ENCODE measurements at places on chromosomes 6 and 20.

- no peak for DNase-seq
Observed at GRCh38 chr6:131575834-131576478, 2.9 kb downstream of the ARG1 start.

DNA sequence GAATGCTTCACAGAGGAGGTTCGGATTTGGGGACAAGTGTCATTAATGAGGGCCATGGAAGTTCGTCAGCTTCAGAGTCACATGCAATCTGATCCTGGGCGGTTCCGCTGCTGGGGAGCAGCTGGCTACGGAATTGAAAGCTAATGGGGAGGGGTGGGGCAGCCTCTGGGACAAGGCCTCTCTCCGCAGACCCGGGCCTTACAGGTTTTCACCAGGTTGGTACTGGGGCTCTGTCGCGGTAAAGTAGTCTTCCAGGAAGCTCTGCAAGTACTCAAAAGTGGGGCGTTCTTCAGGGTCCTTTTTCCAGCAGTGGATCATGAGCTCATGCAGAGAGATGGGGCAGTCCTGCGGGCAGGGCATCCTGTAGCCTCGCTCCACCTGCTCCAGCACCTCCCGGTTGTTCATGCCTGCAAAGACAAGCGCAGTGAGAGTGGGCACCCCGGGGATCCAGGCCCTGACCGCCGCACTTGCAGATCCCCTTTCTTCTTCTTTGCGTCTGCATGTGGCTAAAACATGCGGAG, 55.9 kb upstream of the TRAF3IP2 start:
- DNase-seq, result peak; percentile 65

DNA sequence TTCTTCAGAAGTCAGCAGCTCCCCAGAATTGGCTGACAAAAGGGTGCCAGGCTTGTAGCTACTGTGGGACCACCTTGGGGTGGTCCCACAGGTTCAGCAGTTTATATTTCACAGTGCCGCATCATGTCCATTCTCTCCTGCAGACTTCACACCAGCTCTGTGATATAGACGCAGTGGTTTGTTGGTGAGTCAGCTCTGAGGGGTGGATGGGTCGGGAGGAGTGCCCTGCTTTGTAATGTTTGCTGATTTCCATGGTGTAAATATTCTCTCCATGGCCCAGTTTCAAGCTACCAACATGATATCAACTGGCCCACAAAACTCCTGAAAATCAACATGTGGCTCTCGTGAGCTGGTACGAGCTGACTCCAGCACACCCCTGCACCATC, 78.2 kb downstream of the CDH22 start:
- no peak for DNase-seq

- no peak for DNase-seq
Observed at GRCh38 chr6:137878486-137879285, 11.6 kb downstream of the TNFAIP3 start.

DNA sequence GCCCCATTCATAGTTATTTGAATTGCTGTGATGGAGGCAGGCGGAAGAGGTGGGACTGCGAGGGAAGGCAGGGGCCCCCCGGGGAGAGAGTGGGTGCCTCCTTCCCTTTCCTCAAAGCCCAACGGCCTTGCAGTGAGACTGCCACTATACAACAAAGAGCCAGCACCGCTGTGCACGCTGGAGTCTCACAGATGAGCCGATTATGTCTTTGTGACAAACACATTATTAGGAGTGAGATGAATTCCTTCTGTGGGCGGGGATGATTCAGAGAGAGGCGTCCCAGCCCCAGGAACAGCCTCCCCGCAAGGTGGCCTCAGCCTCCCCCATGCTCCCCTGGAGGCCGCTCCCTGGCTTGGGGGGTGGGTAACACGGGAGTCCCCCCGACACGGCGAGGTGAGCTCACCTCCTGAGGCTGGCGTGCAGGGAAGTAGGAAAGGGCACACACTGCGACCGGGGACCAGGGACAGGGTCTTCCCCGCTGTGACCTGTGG, 26.7 kb downstream of the NTSR1 start:
- DNase-seq, result no peak

DNA sequence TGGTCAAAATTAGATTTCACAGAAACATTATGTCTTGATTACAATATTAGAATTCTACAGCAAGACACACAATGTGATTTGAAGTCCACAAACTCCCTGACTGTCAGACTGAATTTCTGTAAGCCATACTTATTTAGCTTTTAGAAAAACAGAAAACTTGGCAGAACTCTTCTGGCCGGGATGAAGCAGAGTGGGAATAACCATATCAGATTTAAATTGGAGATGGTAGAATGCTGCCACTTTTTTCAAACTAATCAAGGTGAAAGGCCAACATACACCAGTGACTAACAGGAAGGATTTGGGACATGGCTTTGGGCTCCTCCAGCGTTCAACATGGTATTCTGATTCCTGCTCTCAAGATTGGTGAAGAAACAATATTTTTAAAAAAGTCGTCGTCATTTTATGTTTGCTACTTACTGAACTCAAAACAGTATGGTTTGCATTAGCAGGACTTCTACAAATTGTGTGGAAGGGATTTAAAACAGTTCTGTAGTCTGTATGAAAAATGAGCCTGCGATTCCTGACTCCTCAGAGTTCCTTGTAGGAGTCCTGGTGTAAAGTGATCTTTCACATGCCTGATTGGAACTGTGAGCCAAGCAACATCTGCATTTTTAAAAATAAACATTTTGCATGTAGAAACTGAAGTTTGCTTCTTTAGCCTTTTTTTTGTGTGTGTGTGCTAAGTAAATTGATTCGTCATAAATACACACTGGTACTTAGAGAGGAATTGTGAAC, 297.9 kb upstream of the SOX4 start:
- DNase-seq, result no peak

DNA sequence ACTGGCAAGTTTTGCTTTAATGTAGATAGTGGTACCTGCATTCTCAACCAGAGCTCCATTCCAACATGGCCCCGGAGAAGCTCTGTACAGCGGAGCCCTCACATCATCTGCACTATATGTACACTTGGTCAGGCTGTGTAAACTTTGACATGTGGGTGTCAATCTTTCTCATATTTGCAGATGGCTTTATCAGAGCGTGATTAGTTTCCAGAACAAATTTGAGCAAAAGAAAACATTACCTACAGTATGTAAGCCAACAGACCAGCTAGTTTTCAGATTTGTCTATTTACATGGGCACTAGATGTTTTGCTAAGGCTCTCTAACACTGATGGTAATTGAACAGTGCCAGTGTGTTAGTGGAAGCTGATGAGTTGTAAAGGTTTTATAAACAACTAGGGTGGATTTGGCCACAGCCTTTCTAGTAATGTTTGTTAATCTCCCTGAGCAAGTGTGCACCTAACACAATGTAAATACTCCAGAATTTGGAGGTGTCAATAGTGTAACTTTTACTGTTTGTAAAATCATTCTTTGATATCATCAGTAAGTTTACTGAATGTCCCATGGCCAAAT, 131.8 kb downstream of the FOXA2 start:
- no peak for DNase-seq

- no peak for DNase-seq
Observed at GRCh38 chr20:53425941-53426340, 167.7 kb downstream of the ZNF217 start.

GRCh38 chr6:28747631-28748157, 176.1 kb downstream of the TRIM27 start:
- no peak for DNase-seq

DNA sequence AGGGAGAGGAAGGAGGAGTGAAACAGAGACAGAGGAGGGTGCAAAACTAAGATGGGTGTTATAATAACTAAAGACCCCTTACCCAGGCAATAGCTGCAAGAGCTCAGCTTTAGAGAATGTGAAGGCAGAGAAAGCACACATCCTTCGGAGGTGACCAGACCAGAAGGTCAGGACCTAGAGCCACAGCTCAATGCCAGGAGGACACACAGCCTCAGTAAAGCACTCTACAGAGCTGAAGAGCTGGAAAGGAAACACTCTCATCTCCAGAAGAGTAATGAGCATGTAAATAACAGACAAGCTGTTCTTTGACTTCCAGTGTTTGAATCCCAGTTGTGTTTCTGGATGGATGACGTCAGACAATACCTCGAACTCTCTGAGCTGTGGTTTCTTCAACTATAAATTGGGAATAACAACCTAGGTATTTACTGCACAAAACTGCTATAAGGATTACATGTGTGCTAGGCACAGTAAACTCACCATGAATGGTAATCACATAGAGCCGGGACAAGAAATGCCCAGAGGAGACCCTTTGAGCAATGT, 63.2 kb downstream of the MAP3K5 start:
- no peak for DNase-seq

DNA sequence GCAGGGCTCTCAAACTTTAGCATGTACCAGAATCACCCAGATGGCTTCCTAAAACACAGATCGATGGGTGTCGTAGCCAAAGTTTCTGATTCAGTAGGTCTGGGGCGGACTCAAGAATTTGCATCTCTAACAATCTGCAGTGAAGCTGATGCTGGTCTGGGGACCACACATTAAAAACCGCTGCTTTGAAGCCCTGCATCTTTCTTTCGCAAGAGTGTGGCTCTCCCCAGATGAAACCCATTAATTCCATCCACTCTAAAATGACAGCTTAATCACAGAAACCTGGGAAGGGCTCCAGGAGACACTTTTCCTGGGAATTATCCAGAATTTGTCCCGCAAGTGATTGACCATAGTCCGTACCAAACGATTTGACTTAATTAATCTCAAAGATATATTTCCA, 319.8 kb upstream of the PLCB4 start:
- no peak for DNase-seq

- no peak for DNase-seq
Observed at GRCh38 chr6:16583144-16583762, 178.0 kb downstream of the ATXN1 start.

- no peak for DNase-seq
Observed at GRCh38 chr20:17862171-17862570, 106.4 kb downstream of the SNX5 start.

DNA sequence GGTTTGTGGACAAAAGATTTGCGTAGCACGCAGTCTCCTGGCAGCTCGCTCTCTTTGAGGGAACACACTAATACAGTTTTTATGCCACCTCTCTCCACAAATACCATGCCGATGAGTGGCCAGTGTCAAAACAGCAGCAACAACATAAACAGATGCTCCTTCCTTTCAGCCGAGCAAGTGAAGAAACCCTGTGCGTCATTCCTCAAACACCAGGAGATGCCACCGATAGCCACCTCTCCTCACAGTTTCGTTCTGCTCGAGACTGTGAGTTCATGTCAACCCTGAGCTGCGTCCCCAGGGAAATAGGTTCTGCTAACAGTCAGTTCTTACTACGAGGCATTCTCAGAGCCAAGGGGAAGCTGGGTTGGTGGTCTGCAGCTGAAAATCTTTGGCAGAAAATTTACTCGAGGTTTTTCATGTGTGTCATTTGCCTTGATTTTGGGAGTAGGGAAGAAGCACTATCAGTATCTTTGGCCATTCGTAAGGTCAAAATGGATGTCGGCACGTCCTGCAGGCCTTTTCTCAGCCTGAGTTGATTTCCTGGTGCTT, 59.9 kb downstream of the EYA2 start:
- DNase-seq, result no peak

DNA sequence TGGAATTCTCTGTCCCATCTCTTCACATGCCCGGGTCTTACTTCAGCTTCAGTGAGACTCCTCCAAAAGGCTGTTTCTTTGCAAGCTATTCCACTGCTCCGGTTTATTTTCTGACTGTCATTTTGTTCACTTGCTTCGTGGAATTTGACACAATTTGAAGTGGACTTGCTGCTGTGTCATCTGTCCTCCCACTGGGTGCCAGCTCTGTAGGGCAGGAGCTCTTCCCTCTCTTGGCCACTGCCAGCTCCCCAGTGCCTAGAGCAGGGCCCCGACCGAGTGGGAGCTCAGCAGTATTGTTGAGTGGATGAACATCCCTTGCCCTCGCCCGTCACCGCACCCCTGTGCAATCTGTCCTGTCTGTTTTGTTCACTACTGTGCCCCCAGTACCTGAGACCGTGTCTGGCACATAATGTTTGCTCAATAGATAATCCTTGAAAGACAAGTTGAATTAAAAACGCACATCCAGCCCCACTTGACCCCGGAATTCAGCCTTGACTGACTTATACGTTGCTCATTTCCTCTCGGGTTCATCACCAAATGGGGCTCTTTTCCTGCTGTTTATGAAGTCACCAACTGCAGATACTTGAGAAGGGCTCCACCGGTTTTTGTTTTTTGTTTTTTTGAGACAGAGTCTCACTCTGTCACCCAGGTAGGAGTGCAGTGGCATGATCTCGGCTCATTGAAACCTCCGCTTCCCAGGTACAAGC, 170.3 kb upstream of the KCNG1 start:
- no peak for DNase-seq

DNA sequence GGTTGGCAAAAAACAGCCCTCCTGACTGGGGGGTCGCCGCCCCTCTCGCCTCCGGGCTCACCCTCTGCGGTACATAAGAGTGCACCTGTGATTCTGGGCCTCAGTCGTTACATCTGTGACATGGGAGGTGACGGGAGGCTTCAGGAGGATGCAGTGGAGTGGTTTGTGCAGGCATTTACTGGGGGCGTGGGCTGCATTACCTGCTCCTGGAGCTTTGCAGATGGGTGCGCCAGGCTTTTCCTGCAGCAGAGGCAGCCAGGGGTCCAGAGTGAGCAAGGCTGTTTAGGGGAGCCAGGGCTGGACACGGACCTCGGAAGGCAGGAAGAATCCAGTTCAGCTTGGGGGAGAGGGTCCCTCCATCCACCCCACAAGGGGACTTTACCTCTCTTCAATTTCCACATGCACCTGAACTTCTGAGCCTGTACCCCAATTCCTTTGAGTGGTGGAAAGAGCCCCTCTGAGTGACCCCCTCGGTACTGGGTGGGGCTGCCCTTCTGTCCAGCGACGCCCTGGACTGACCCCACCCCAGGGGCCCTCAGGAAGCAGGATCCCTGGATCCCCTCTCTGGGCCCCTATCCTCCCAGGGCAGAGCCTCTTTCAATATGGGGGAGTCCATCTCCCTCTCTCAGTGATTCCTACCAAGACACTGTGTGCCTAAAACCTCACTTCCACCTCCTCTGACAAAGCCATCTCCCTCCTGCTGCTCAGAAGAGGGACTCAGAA, 134.0 kb downstream of the TAF4 start:
- no peak for DNase-seq

- DNase-seq, result no peak
Observed at GRCh38 chr20:51230727-51231126, 207.8 kb upstream of the KCNG1 start.

DNA sequence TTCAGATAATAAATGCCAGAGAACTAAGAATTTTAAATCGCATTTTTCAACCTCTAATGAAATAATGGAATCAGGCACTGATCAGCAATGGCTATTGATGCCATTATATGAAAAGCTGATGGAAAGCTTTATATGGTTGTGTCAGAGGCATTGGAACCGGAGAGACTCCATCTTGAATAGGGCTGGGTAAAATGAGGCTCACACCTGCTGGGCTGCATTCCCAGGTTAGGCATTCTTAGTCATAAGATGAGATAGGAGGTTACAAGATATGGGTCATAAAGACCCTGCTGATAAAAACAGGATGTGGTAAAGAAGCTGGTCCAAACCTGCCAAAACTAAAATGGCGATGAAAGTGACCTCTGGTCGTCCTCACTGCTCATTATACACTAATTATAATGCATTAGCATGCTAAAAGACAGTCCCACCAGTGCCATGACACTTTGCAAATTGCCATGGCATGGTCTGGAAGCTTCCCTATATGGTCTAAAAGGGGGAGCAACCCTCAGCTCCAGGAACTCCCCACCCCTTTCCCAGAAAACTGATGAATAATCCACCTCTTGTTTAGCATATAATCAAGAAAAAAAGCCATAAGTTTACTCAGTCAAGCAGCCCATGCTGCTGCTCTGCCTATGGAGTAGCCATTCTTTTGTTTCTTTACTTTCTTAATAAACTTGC, 40.2 kb upstream of the CD83 start:
- no peak for DNase-seq

GRCh38 chr6:112031960-112032359, 21.9 kb upstream of the CCN6 start:
- DNase-seq, result no peak

- DNase-seq, result no peak
Observed at GRCh38 chr6:146874278-146875018, 275.7 kb downstream of the ADGB start.
